Renal cortical epithelial cell (primary cell): ENCODE measurements at places on chromosomes 1 and 21.

GRCh38 chr1:205677167-205677566 is 3.1 kb downstream of the SLC45A3 start:
- DNase-seq: no peak

DNA sequence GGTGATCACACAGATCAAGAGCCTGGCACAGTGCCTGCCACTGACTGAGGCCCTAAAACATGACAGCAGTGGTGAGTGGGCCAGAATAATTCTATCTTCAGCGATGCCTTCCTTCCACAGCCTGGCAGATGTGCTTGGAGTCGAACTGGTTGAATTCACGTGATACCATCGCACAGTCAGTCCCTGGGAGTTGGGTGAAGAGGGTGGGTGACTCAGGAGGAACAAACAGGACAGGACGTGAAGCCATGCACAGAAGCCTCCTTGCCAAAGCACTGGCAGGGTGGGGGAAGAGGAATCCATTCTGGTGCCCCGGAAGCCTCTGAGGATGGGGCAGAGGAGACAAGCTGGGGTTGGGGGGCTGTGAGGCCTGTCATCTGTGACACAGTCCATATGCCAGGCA is 80.3 kb upstream of the WNT4 start:
- DNase-seq: no peak

DNA sequence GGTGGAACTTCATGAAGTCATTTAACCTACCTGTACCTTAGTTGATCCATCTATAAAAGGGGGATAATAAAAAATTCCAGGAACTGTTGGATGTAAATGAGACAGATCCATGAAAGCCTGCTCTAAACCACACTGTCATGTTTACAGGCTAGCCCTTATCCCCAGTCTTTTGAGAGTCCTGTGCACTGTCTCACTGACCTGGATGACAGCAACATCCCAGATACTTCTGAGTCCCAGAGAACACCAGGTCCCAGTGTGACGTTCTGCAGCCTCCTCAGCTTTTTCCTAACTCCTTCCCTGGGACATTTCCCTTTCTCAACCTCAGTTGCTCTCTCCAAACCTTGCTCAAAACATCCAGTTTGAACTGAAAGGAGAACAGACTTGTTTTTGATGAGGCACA is 165.4 kb upstream of the C8B start:
- no peak for DNase-seq

GRCh38 chr1:74623716-74624115 is 49.9 kb downstream of the ERICH3 start:
- no peak for DNase-seq

- DNase-seq: no peak
Measured at GRCh38 chr1:44673675-44674112, 587 bp downstream of the TMEM53 start.

- no peak for DNase-seq
Measured at GRCh38 chr21:44897326-44898010, 23.2 kb downstream of the ITGB2 start.

DNA sequence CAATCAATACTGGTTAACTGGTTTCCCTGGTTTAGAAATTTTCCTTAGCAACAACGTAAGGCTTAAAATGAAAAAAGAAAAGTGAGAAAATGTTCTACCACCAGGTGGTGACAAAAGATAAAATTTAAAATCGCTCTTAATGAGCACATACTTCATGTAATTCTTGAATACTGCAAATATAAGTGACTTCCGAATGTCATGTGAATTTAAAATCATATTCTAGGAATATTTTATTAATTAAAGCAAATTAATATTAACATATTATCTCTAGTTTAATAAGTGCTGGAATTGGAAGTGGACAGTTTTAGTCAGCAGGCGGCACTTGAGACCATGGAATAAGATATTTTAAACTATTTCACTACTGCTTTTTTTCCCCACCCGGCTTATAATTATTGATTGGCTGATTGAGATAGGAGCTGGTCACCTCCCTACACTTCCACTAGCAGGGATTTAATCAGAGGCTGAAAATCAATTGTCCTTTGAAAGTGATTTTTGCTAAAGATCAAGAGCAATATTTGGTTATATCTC is 5.0 kb upstream of the ADAMTS1 start:
- peak; percentile 62 for DNase-seq

- DNase-seq: no peak
Measured at GRCh38 chr1:112342558-112342957, 53.5 kb upstream of the CTTNBP2NL start.

DNA sequence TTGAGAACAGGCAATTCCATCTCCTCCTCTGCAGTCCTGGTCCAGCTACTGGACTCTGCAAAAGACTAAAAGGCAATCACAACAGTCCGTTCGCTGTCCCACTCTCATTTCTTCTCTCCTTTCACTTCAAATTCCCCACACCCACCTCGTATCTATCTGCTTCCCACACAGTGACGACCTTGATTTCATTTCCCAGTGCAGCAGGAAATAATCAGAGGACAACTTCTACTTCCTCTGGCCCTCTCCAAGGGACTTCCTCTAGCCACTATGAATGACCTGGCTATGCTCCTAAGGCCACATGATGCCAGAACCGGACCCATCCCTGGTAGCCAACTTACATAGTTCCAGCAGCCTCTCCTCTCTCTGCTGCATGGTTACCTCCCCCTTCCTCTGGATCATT is 8.0 kb downstream of the NOL9 start:
- no peak for DNase-seq

DNA sequence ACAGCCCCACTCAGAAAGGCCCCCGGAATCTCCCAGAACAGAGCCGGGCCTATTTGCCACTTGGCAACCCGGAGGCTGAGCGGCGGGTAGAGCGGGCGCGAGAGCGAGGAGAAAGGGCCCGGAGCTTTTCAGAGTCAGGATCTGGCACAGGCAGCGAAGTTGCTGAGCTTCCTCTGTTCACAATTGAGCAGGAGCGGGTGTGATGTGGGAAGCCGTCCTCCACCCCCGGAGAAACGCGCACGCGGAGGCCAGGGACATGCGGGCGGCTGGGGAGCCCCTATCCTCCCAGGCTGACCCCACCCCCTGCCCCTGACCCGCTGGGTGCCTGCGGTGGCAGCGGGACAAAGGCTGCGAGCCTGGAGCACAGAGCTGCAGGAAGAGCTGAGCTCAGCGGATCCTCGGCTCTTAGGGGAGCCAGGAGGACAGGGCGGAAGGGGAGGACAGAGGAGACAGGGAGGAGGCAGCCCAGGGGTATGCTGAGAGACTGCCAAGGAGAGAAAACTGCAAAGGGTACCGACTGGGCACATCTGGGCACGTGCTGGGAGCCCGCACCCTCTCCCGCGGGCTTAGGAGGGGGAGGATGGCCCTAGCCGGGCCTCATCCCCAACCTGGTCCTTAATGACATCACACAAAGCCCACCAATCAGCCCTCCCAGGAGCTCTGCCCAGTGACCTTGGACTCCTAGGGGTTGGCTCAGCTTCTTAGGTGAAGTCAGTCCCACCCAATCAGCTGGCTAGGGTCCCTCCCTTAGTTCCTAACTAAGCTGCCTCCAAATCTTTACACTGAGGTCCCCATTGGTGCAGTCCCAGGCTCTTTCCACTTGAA is 9.3 kb downstream of the KIF21B start:
- no peak for DNase-seq

- no peak for DNase-seq
Measured at GRCh38 chr1:240001177-240001740, 90.4 kb upstream of the FMN2 start.

GRCh38 chr1:168654198-168654915 is 74.6 kb downstream of the DPT start:
- DNase-seq: no peak

DNA sequence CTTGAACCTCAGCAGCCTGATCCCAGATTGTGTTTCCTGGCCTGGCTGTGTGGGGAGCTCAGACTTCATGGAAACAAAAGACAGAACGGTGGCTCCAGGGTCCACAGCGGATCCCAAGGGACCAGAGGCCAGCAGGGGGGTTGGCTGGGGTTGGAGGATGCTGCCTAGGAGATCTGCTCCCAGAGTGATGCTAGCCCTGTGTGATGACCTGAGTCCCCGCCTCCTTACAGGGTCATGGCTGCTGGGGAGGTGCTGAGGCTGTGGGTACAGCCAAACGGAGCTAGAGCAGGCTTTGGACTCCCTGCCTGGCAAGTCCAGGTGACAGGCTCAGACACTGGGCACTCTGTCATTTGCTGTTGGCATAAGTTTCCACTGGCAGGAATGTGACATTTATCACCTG is 11.5 kb upstream of the RUNX3 start:
- DNase-seq: no peak

- no peak for DNase-seq
Measured at GRCh38 chr1:56255516-56256152, 323.7 kb downstream of the PLPP3 start.

- DNase-seq: peak; percentile 75
Measured at GRCh38 chr1:61182049-61182448, 99.7 kb downstream of the NFIA start.

GRCh38 chr21:34043333-34043732 is 30.0 kb upstream of the MRPS6 start:
- no peak for DNase-seq

GRCh38 chr1:71351438-71351837 is 270.6 kb upstream of the ZRANB2 start:
- DNase-seq: peak; percentile 29

GRCh38 chr1:224749916-224750315 is 133.8 kb downstream of the CNIH3 start:
- DNase-seq: no peak

DNA sequence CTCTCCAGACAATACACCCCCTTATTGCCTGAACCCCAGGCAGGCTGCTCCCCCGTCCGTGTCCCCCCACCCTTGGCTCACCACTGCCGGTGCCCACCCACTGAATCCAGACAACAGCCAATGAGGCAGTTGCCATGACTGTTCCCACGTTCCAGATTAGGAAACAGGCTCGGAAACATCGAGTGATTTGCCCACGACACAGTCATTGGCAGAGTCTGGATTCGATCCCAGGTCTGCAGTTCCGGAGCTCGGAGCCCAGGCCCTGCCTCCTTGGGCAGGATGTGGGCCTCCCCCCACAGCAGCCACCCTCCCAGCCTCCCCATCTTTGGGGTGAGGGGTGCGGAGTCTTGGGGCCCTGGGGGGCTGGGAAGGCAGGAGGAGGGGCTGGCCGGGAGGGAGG is 20.3 kb upstream of the CLSTN1 start:
- no peak for DNase-seq

- no peak for DNase-seq
Measured at GRCh38 chr1:221698579-221699349, 43.1 kb downstream of the DUSP10 start.
